ENCODE measurements at places on chromosomes 13 and 19. TPM values are rescaled to one million over a fixed set of nuclear protein-coding genes. Genes with fewer than 3 reads are reported as not detected.

- no peak for DNase-seq
Measured at GRCh38 chr19:28915737-28916460, 297.1 kb downstream of the UQCRFS1 start.

DNA sequence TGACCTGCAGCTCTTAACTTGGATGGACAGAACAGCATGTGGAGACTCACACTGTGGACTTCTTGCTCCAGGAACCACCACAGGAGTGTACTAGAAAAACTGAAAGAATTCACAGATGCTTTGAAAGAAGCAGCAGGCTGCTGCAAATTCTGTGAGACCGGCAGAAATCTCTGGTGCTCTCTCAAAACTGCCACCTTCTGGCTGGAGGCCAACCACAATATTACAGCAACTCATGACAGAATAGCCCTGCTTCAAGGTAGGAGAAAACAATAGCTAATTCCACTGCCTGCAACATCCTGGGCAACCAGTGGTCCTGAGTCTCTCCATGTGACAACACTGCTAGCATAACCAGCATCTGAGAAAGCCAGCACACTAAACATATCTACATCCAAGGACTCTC, 26.9 kb downstream of the CDK8 start:
- no peak for DNase-seq

- DNase-seq = no peak
Measured at GRCh38 chr13:38538422-38538821, 148.5 kb upstream of the FREM2 start.

DNA sequence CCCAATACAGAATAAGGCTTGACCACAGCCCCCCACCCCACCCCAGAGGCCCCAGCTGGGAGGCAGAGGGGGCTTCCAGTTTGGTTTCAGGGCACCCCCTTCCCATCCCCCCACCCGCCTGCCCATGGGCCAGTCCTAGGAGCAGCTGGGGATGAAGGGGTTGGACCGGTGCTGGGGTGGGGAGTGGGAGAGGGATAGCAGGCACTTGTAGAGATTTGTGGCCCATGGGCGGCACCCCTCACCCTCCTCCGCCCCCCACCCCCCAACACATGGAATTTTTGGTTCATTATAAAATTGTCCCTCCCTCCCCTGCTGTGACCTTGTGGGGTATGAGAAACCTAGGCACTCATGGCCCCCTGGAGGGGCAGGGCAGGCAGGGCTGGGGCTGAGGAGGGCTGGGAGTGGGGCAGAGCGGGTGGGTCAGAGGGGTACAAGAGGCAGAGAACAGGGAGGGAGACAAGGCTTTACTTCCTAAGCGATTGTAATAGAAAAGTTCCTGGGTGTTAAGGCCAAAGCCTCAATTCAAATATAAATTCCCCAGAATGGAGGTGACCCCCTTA, 5.3 kb upstream of the GSK3A start:
- DNase-seq = no peak

DNA sequence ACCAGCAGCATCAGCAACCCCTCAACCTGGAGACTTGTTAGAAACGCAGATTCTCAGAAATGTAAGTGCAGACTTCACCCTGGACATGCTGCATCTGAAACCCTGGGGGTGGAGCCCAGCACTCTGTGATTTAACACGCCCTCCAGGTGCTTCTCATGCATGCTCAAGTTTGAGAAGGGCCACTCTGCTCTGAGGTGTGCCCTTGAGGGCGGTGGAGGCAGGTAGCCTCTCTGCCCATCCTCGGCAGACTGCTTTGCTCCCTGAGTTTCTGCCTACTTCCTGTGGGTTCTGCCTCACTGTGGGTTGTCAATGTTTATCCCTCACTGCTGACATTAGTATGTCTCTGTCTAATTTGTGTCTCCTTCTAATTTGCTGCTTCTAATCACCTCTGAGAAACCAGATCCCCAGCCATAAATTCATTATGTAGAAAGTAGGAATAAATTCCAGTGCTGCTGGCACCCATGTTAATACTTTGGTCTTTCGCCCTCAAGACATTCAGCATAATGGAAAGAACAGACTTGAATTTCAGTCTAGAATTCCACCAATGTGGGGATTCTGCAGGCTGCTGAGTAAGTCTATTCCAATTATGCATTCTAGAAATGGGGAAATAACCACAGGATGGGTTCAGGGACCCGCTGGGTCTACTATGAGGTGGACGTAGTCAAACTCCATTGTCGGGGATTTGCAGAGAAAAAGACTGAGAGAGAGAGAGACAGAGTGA, 51.3 kb upstream of the CYSLTR2 start:
- no peak for DNase-seq

Gene SEMA6B
- 33.0 TPM for total RNA-seq

GRCh38 chr19:35549174-35549788, 3.9 kb downstream of the TMEM147 start:
- DNase-seq = peak; percentile 62

GRCh38 chr19:16779539-16780163, 49.5 kb upstream of the SIN3B start:
- no peak for DNase-seq

Gene NLRP5
- not detected for total RNA-seq

Gene MISP3
- 0.41 TPM for total RNA-seq

DNA sequence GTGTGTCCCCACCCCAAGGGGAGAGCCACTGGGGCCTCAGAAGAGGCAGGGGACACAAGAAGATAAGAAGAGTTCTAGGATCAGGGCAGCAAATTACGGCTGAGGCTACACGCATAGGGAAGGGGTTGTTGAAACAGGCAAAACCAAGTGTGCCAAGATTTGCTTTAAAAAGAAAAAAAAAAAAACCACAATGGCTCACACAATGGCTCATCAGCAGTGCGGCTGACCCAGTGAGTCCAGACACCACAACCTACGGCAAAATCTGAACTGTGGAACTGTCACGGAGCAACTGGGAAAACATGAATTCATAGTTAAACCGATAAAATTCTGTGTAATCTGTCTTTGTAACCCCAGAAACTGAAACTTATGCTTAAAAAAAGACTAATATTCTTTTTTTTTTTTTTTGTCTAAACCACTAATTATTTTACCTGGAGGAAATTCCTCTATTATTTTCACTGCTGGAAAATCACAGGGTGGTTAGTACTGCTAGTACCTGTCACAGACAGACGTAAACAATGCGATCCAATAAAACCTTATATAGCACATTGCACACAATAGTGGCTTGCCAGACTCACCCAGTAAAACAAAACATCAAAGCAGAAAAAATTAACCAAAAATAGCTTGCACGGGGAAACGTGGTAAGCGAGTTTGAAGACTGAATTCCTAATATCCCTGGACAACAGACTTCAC, 325.4 kb upstream of the TSHZ3 start:
- DNase-seq = no peak

Gene SPTBN4
- 23.2 TPM for total RNA-seq

DNA sequence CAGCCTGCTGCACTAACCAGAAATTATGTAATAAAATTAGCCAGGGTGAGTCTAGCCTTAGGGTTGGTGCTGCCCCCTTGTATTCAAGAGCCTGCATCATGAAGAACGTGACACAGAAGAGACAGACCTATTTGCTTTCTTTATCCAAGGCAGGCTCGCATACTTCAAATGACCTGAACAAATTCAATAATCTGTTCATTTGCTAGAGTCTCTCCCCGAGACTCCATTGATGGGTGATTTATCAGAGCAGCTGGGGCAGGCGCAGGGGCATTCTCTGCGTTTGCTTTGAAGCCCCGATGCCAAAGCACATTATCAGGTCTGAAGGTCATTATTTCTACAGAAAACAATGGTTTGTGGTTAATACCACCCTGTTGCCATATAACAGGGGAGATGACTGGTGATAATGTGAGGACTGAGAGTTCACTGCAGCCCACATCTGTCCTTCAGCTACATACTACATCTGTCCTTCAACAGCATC, 520.3 kb downstream of the DIAPH3 start:
- no peak for DNase-seq

Gene CA11
- total RNA-seq = 12.6 TPM

DNA sequence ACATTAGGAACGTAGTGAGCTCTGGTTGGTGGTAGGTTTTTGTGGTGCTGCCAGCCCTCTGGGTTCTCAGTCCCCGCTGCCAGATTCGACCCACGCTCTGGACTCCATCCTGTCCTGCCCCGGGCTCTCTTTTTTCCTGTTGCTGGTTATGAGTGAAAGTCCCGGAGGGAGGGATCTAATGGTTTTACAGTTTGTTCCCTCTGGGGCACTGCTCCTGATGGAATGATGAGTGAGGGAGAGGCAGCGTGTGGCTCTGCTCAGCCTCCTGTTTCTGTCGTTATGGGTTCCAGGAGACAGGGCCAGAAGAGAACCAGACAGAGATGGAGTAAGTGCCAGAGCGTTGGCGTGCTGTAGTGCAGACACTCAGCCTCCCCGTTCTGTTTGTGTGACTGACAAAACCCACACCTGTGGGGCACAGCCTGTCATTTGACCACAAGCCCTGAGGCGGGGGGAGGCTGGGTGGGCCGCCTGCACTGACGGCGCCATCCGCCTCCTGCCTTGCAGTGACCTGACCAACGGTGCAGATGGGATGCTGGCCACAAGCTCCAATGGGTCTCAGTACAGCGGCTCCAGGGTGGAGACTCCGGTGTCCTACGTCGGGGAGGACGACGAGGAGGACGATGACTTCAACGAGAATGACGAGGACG, 18.3 kb downstream of the ATP4B start:
- no peak for DNase-seq

Gene CALR3
- not detected for total RNA-seq

GRCh38 chr19:13986348-13986904, 19.7 kb downstream of the RFX1 start:
- peak; percentile 83 for DNase-seq

Gene HS6ST3
- 25.3 TPM for total RNA-seq

DNA sequence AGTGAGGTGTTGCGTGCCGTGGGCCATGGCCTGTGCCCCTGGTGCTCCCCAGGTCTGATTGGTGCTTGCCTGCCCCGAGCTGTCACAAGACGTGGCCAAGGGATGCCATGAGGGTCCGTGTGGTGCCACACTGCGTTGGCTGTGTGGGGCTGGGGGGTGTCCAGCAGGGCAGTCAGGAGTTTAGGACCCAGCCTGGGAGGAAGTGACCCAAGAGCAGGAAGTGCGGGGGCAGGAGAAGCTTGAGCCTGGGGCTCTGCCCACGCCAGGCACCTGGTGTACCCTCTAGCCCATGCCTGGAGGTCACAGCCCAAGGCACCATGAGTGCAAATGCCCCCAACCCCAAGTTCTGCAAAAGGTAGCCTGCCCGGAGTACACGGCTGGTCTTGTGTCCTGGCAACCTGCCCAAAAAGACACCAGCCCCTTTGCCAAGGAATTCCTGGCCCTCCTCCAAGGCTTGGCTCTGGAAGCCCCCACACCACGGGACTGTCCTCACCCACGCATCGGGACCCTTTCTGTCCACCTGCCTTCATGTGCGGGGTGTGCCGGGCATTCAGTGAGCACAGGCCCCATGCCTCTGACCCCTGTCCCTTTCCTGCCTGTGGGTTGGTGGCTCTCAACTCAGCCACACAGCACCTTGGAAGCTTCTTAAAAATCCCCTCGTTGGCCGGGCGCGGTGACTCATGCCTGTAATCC, 24.9 kb downstream of the MPND start:
- no peak for DNase-seq

- no peak for DNase-seq
Measured at GRCh38 chr13:71320452-71320851, 546.6 kb downstream of the DACH1 start.

DNA sequence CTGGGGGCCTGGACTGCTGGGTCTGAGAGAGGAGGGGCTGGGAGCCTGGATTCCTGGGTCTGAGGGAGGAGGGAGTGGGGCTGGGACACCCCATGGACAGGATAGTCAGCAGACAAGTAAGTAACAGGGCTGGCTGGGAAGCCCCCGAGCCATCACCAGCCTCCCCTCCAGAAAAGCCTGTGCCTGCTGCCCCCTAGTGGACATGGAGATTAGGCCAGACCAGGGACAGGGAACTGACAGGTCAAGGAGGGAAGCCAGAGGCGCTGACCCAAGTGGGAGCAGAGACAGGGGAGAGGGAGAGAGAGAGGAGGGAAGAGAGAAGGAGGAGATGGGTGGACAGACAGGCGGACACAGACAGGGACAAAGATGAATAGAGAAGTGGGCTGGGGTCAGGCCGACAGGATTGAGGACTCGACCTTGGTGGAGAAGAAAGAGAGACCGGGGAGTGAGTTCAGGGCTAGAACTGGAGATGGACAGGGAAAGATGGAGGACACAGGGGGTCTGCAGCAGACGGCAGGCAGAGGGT, 6.7 kb upstream of the ERFL start:
- DNase-seq = peak; percentile 80

Gene TNFSF9
- total RNA-seq = 2.0 TPM

Gene ATP4A
- total RNA-seq = not detected

Gene PGLYRP1
- not detected for total RNA-seq

Gene MFSD12
- 35.9 TPM for total RNA-seq

DNA sequence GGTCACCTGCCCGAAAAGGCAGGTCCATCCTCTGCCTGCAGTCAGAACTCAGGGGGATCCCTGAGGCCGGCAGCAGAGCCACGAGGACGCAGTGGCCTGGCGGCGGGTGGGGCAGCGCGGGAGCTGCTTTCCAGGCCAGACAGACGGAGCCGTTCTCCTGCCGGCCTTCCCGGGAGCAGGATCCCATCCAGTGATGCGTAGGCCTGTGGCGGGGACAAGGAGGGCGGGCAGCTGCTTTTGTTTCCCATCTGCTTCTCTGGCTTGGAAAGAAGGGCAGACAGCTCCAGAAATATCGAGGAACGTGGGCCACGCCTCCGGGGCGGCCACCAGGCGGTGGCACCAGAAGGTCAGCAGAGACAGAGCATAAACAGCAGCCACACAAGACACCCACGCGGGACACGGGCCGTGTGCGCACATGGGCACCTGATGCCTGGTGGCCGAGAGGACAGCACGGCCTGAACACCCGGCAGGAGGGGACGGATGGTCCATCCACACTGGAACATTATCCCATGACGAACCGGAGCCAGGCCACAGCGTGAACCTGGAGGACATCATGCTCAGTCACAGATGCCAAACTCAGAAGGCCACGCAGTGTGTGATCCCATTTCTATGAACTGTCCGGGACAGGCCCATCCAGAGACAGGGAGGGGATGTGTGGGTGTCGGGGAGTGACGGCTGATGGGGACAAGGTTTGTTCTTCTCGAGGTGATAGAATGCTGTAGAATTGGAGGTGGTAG, 13.9 kb upstream of the MKNK2 start:
- DNase-seq = no peak

DNA sequence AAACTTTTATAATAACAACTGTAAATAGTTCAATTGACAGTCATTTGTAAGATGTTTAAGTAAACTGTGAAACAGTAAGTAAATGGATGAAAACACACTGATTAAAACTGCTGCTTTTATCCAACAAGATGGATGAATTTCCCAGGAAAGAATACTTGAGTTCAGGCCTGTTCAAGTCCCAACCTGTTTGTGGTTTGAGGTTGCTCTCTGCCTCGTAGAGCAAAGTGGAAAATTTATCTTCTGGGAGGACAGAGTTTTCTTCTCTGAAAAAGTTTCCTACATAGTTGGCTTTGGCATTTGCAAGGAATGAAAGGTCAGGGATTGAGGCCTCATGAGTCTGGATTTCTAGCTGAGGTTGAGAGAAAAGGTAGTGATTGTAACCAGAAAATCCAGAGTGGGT, 15.2 kb upstream of the ZNF543 start:
- DNase-seq = no peak

- no peak for DNase-seq
Measured at GRCh38 chr13:91157273-91158016, 190.0 kb upstream of the MIR17HG start.

DNA sequence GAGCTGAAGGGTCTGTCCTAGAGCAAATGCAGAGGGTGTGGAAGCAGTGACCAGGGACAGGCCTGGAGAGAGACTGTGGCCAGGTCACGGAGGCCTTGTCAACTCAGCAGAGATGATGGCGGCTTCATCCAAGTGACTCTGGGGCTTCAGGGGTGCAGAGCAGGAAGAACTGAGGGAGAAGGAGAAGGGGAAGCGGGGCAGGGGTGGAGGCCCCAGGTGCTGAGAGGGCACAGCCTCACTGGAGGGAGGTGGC, 299.1 kb downstream of the ZNF536 start:
- DNase-seq = no peak

GRCh38 chr13:27919934-27920676, at the start of gene PDX1:
TSS of gene PDX1 (plus strand) at chr13:27920000. CDS start at chr13:27920139, 139 bp downstream.
- peak; percentile 56 for DNase-seq
